ENCODE measurements at places on chromosomes 2 and 18.

GRCh38 chr2:190678444-190679162 is 29.7 kb downstream of the NAB1 start:
- DNase-seq: no peak

DNA sequence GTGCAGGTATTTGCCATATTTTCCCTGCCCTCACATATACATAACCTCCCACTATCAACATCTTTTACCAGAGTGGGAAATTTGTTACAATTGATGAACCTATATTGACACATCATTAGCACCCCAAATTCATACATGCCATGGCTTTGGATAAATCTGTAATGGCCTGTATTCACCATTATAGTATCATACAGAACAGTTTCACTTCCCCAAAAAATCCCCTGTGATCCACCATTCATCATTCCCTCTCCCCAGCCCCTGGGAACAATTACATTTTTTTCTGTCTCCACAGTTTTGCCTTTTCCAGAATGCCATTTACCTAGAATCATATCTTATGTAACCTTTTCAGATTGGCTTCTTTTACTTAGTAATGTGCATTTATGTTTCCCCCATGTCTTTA is 494.5 kb downstream of the RNF144A start:
- DNase-seq: no peak

DNA sequence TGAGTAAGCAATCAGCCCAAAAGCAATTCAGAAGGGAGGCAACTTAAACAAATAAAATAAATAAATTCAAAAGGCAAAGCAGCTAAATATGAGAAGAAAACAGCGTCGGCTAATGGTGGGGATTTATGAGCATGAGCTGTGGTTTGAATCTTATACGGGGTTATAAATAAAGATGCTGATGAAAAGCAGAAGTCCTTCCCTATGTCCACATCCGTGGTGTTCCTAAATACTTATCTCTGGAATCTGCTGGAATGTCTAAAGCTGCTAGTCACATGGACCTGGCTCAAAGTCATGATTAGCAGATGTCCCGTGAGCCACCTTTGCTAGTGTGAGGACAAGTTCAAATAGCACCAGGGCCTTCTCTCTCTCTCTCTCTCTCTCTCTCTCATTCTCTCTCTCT is 33.8 kb downstream of the SMIM21 start:
- no peak for DNase-seq

- peak; percentile 76 for DNase-seq
Observed at GRCh38 chr2:48471048-48471474, 58.9 kb upstream of the STON1 start.

All from left lung (tissue), 14 donors.